ENCODE measurements at places on chromosomes 7 and 10.

DNA sequence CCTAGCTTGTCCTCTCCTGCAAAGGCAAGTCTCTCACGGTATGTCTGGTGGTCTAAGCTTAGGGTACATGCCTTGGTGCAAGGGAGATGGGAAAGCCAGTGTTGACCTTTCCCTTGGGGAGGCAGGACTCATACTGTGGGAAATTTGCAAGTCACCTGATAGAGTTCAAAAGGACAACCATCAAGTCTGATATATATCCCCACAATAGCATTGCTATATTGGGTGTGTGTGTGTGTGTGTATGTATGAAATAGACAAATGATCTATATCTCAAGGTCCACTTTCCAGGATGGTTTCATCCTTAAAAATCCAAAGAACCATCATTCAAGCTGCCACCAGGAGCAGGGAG, 12.2 kb upstream of the FFAR4 start:
- DNase-seq: no peak

DNA sequence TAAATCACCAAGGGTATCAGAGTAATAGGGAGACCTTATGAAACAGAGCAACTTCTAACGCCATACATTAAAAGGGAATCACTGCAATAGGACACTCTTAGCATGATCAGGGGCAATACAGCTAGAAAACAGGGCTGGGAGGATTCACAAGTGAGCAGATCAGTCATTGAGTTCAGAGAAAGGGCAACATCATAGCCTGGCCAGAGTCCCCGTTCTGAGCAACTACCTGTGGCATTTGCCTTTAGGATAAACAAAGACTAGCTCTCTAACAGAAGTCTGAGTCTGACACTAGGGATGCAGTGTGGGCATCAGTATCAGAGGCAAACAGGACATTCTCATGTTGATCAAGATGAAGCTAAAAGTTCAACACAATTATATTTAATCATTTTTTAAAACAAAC, 297.9 kb downstream of the DGKB start:
- DNase-seq: no peak

DNA sequence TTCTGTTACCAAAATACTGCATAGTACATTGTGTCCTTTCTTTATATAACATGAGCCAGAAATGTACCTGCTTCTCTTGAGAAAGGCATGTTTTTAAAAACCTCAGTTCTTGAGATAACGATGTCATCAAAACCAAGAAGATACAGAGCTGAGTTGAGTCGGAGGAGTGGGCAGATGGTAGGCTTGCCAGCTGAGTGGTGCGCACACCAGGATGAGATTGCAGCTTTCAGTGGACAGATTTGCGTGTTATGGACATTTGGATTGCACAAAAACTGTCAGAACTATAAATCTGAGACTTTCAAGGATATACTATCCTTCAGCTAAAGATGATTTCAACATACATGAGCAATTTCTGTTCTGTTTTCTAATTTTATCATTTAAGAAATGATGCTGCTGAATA, 25.0 kb downstream of the PRKAR2B start:
- DNase-seq: peak; percentile 3

DNA sequence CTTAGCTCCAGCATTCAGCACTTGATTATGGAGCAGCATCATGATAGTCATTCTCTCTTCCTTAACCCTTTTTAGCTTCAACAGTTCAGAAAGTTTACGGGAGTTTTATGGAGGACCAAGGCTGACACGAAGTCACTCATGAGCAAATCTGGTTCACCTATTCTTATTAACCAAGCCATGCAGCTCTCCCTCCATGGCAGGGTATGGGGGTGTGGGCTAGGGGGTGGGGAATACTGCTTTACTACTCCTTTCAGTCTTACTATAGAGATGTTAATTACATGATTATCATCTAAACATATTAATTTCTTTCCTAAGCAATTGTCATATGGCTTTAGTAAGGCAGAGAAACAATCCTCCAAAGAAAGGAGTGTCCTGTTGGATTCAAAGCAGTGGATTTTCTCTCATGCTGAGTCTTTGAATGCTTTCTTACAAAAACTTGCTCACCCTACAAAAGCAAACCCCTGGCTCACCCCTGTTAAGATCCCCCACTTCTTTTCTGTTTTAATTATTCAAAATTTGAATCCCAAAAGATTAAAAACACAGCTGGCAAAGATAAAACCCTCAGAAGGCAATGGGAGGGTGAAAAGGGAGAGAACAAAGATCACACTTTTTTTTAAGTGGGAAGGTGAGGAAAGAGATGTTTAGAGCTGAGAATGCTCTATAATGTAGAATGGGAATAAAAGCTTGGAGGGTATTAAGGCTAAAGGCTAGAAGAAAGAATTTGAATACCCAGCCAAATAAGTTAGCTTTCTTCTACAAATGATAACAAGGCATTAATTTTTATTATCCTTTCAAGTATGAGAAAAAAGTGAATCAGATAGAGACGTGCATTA, 46.4 kb upstream of the SEMA3E start:
- no peak for DNase-seq

DNA sequence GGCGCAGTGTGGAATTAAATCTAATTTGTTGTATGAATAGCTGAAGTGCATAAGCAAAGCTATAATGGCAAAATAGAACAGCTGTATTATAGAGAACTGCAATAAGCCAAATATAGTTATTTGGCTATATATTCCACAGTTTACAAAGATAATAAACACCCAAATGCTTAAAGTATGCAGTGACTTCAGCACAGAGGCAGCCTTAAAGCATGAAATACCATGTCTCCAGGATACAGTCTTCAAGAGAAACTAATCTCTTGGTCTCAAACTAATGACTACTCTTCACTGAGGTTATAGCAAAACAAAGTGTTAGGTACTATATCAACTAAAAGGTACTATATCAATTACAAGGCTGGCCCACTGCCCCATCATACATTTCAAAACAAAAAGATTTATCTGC, 48.0 kb downstream of the NT5C2 start:
- no peak for DNase-seq

DNA sequence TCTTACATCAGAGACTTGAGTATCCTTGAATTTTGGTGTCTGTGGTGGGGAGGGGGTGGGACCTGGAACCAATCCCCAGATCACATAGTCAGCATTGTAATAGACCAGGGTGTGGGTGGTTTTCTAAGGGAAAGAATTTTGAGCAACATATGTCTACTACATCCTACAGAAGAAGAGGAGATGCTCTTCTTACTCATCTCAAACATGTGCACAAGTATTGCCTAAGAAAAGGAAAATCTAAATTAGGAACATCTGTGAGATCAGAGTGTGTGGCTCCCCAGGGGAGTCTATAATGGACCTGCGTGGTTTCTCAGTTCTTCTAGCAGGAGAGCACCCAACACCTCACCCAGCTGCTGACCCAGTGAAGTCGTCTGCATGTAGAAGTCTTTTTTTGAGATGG, 148.8 kb downstream of the CCDC3 start:
- no peak for DNase-seq

- no peak for DNase-seq
Measured at GRCh38 chr10:78777466-78777865, 291.3 kb upstream of the ZMIZ1 start.

DNA sequence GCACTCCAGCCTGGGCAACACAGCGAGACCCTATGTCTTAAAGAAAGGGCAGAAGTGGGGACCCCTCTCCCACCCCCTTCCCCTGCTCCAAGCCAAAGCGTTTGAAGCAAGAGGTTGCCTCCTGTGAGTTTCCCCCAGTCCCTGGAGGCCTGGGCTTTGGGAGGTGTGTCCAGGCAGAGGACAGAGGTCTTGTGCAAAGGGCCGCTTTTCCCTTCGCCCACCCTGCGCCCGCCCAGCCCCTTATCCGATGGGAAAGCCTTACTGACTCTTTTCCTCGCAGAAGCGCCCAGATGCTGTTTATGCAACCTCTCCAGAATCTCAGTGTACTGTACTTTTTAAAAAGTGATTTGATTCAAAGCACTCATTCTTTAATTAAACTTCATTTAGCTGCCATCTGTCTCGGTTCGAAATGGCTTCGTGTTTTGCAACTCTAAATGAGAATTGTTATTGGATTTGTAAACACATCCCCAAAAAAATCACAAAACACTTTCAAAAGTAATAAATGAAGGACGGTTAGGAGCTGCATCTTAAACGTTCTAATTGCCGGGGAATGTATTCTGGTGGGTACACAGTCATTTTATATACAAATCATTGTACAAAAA, 50.5 kb upstream of the GTF2I start:
- DNase-seq: no peak

- peak; percentile 73 for DNase-seq
Measured at GRCh38 chr7:128863433-128863989, 855 bp downstream of the ATP6V1F start.

DNA sequence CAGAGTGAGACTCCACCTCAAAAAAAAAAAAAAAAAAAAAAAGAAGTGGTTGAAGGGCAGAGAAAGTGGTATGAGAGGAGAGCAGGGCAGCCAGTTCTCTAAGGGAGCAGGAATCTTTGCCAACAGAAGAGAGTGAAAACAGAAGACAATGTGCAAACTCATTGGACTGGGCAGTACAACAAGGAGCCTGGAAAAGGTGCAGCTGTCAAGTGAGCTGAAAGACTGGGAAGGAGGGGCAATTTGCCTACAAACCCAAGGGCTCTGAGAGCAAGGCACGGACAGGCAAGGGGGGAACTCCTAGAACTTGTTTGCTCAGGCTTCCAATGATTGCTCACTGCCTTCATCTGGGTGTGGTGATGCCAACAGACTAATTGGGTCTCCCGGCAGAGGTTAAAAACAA, 9.5 kb downstream of the ACTR1A start:
- no peak for DNase-seq

DNA sequence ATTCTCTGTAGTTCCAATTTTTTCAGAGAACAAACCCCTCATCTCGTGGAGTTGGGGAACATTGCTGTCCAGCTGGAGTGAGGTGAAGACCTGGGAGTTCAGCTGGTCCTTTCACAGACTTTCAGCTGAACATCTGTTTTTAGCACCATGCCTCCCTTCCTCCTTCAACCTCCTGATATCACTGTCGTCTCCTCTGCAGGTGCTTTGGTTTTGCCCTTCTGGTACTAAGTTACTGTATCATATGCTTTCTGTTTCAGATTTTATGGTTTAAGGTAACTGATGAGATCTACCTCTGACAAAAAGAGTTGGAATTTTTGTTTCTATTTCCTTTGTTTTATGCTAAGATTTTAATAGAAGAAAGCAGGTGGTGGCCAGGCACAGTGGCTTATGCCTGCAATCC, 102.9 kb downstream of the ZNF438 start:
- DNase-seq: no peak

- DNase-seq: no peak
Measured at GRCh38 chr7:109955986-109956385, 1134.9 kb upstream of the LRRN3 start.

DNA sequence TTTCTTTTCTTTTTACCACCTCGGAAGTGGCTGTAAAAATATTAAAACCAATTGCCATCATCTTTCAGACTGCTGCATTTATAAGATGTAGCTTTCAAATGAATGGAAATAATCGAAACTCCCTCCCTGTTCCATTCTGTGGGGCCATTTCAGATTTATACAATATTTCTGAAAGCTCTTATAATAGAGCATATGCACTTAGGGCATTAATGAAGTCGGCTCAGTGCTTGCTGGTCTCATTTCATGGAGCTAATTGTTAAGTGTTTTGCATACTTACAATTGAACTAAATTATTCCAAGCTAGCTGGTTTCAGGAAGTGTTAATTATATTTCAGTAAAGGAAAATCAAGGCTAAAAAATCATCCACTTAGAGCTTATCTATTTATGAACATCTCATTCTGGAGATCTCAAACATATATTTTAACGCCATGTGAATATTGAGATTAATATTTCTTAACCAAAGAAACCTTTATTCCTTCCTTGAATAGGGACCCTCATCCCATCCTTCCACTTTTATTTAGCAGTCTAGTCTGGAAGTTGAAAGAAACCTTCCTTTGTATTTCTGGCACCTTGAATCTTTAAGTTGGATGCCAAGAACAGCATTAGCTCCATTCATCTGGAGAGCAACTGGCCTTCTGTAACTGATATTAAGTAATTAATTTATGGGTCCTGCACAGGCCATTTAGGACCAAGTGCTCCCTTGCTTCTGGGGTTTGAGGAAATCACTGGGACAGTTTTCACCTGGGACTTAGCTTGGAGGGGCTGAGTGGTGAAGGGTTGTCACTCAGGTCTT, 45.1 kb downstream of the RPS24 start:
- no peak for DNase-seq

- DNase-seq: no peak
Measured at GRCh38 chr10:24958091-24958720, 5.8 kb upstream of the PRTFDC1 start.

GRCh38 chr7:135111379-135111778, 36.5 kb upstream of the TMEM140 start:
- DNase-seq: no peak

GRCh38 chr10:121322776-121323175, 275.5 kb downstream of the FGFR2 start:
- DNase-seq: no peak

GRCh38 chr7:46032353-46032752, 111.3 kb upstream of the IGFBP3 start:
- DNase-seq: no peak

Measured in T-helper 2 cell (primary cell).